ENCODE measurements at places on chromosomes 4 and X.
A peak's percentile ranks its signal among the peaks of the same experiment; 100 is the strongest.

- no peak for DNase-seq
Observed at GRCh38 chr4:7510066-7510465, 75.3 kb upstream of the PSAPL1 start.

DNA sequence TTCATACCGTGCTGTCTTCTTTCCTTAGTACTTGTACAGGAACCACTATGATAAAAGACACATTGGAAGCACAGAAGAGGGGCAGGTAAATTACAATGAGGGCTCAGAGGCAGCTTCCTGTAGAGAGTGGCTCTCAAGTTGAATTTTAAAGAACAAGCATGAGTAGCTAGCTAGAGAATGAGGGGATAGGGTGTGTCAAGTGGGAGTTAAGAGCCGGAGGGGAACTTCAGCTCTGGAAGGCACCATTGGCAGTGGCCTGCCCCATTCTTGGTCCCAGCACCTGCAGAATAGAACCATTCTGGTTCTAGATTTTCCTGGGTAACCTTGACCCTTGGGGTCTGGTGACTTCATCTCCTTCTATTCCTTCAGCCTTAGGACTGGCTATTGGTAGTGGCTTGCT, 34.0 kb upstream of the JADE1 start:
- no peak for DNase-seq

GRCh38 chr4:136281889-136282288, 1250.4 kb downstream of the PCDH18 start:
- DNase-seq = no peak

DNA sequence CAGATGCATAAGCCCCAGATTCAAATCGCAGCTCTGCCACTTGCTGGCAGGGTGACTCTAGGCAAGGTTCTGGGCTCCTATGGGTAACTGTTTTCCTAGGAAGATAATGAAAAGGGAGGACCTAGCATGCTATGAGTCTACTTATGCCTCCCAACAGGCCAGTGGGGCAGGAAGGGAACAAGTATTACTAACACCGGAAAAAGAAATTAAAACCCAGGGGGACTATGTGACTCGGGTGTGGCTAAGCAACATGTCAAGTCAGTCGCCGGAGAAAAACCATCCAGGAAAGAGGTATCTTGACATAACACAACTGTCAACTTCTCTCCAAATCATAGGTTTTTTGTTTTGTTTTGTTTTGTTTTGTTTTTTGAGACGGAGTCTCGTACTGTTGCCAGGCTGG, 45.5 kb upstream of the RBPJ start:
- no peak for DNase-seq

- DNase-seq = no peak
Observed at GRCh38 chr4:155974996-155975395, 21.3 kb upstream of the CTSO start.

- no peak for DNase-seq
Observed at GRCh38 chrX:82692991-82693390, 815.1 kb upstream of the POU3F4 start.

GRCh38 chrX:108018656-108019381, 26.0 kb upstream of the VSIG1 start:
- DNase-seq = no peak

DNA sequence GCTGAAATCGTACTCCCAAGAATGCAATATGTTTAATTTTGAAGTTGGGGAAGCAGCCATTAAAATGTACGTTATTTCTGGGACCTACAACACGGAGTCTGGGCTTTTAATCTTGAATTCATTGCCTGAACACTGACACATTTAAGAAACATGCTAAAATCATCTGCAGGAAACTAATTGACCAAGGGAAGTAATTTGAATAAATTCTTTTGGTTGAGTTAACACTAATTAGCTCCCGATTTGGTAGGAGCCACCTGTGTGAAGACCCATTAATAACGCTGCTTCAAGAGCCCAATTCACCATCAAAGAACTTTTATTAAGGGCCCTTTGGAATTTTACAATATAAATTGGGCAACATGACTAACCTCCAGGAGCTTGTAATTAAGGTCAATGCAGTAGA, 309.2 kb downstream of the RAB28 start:
- no peak for DNase-seq

- no peak for DNase-seq
Observed at GRCh38 chrX:40778861-40779575, 43.7 kb upstream of the MED14 start.

DNA sequence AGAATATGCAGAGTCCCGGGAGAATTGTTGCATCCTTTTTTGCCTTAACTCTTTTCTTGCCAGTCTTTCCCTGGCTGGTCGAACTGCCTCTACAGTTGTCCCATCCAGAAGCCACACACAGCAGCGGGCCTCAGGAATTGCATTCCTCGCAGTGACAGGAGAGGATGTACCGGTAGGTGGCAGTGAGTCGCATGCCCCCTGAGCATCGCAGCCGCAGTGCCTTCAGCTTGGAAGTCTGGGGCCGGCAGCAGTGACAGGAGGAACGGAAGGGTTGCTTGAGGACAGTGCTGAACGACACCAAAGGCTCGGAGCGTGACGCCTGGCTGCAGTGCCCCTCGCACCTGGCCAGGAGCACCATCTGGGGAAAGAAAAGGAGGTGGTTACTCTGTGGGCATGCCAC, 23.5 kb downstream of the NDP start:
- DNase-seq = peak; percentile 15

- DNase-seq = no peak
Observed at GRCh38 chr4:139635966-139636365, 29.7 kb upstream of the MGST2 start.

- DNase-seq = no peak
Observed at GRCh38 chr4:132214519-132214918, 934.6 kb upstream of the PCDH10 start.

GRCh38 chr4:6530301-6530700, 44.7 kb upstream of the MAN2B2 start:
- DNase-seq = no peak

- no peak for DNase-seq
Observed at GRCh38 chr4:22597471-22597870, 81.6 kb upstream of the ADGRA3 start.

- no peak for DNase-seq
Observed at GRCh38 chr4:153467897-153468262, 1.7 kb downstream of the TMEM131L start.

DNA sequence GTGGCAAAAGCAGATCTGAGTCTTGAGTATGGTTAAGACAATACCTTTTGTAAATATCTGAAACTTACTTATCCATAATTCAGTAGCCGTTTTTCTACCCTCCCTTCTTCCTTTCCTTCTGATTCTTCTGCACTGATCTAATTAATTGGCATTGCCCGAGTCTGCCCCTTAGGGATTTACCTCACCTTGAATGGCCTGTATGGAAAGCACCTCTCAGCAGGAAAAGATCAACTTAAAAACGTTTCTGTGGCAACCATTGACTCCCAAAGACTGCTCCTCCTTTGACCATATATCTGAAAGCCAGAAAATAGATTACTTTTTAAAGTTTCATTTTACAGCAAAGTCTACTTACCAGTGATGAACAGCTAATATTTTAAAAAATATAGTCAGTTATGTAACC, 496.5 kb upstream of the LCORL start:
- DNase-seq = no peak

- DNase-seq = no peak
Observed at GRCh38 chr4:184280137-184280536, 62.5 kb upstream of the ENPP6 start.

- DNase-seq = no peak
Observed at GRCh38 chrX:96474029-96474740, 210.5 kb upstream of the DIAPH2 start.

DNA sequence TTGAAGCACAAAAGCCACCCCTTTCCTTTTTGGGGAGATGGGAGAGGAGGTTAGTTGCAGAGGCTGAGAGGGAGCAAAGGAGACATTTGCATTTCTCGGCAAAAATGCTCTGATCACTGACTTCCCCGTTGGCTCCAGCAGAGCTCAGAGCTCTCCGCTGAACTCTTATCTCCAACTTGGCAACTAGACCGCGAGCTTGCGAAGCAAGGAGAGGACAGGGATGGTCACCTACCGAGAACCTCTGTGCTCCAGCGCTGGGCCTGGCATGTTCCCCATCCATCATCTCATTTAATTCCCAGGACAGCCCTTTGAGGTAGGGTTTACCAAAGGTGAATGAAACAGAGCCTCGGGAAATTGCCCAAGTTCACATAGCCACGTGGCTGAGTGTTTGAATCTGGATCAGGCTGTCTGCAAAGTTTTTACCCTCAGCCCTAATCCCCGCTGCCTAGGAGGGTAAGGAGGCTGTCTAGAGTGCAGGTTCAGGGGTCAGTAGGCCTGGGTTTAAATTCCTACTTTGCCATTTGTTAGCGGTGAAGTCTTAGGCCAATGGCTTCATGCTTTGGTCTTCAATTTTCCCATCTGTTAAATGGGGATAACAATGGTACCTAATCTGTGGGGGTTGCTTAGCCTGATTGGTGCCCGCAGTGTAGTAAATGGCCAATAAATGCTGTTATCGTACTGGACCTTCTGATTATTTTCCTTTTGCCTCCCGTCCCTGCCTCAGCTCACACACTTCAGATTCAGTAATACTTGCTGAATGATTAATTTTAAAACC, 3.8 kb upstream of the CITED1 start:
- DNase-seq = no peak

DNA sequence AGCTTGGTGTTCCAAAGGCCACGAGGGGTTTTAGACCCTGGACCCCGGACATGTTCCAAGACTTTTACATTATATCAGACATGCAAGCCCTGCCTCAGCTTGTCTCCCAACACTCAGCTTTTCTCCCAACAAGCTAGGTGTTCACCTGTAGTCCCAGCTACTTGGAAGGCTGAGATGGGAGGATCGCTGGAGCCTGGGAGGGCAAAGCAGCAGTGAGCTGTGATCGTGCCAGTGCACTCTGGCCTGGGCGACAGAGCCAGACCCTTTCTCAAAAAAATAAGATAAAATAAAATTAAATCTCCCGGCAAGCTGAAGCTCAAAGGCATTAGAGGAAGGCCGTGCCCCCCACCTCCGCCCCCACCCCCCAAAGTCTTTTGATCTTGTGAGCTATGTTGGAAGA, 13.7 kb downstream of the CTAG1A start:
- no peak for DNase-seq

DNA sequence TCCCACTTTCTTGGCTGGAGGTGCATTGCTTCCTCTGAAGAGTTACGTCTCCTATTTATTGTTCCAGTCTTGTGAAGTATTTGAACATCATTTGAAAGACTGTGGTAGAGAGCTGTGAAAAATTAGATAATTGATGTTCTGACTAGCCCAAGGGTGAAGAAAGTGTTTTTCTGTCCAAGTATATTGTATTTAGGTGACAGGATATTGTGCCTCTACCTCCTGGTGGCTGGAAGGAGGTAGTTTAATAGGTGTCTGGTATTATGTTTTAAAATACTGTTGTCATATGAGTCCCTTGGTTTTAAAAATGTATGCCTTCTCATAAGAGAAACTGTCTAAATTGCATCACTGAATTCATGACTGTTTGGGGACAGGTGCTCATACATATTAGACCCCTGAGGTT, 226.0 kb downstream of the SPRY1 start:
- DNase-seq = no peak

DNA sequence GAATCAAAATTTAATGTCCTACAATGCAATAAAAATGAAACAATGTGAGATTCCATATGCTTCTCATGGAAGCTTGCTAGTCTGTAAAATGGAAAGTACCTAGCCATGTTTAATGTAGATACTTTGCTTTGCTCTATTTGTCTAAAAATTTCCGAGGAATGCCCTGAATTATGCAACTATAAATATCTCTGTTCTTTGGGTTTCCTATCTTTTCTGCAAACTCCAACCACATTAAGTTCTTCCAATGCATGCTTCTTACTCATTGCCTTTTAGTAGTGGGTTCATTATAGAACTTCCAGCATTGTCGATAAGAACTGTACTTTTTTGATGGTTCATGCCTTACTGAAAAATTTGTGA, 178.3 kb downstream of the RASL11B start:
- DNase-seq = no peak

- DNase-seq = no peak
Observed at GRCh38 chr4:1743551-1743950, 22.2 kb downstream of the TACC3 start.

DNA sequence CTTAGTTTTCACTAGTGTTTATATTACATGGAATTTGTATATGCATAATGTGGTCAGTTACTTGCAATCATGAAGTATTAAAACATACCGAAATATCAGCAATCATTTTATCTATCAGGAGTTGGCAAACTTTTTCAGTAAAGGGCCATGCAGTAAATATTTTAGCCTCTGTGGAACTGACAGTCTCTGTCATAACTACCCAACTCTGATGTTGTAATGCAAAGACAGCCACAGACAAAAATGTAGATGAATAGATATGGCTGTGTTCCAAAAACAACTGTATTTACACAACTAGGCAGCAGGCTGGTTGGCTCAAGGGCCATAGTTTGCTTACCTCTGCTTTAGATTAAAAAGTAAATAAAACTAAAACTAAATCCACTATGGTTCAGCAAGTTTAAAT, 200.2 kb downstream of the HS3ST1 start:
- no peak for DNase-seq

DNA sequence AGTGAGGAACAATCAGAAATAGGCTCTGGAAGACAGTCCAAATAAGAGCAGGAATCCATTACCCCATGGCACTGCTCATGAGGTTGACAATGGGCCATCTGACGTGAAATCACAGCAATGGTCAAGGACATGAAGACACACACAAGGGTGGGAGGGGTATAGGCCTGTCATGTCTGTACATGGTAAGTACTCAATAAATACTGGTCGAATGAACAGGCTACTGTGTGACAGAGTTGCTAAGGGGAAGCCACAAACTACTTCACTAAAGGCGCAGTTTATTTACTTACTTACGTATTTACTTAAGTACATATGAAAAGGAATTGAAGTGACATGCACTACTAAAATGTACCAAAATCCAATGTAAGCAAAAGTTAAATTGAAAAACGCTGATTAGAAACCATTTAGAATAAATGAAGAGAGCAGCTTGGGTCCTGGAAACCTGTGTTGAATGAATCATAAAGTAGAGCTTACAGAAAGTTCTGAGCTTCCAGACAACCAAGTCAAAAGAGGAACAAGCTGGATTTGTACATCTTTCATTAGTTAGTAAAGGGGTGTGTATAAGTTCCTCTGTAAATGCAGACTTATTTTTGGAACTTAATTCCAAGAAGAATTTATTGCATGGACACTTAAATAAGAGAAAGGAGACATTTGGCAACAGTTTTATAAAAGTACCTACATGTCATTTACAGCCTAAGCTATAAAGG, 32.7 kb downstream of the ALPK1 start:
- DNase-seq = no peak

- no peak for DNase-seq
Observed at GRCh38 chr4:84894621-84895020, 71.9 kb downstream of the WDFY3 start.
